Mucosa of descending colon (tissue), 3 donors: ENCODE measurements at places on chromosomes 7 and 10.

GRCh38 chr7:45456747-45457524 lies 117.2 kb upstream of the ADCY1 start:
- no peak for DNase-seq

GRCh38 chr10:24866604-24867583 lies 85.5 kb downstream of the PRTFDC1 start:
- DNase-seq = peak; percentile 56

DNA sequence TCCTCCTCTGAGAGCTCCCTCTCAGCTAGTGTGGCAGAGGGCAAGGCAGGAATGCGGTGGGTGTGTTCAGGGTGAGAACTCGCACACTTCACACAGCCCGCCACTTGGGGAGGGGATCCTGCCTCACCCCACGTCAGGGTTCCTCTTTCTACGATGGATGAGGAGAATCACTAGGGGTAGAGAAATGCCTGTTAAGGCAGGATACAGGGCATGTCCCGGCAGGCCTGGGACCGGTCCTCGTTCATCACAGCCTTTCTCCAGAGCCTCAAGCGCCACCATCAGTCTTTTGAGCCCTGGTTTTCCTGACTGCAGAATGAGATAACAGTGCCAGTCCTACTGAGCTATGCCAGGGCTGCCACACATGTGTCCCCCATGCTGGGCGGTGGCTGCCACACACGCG lies 546.7 kb upstream of the ADARB2 start:
- DNase-seq = no peak

DNA sequence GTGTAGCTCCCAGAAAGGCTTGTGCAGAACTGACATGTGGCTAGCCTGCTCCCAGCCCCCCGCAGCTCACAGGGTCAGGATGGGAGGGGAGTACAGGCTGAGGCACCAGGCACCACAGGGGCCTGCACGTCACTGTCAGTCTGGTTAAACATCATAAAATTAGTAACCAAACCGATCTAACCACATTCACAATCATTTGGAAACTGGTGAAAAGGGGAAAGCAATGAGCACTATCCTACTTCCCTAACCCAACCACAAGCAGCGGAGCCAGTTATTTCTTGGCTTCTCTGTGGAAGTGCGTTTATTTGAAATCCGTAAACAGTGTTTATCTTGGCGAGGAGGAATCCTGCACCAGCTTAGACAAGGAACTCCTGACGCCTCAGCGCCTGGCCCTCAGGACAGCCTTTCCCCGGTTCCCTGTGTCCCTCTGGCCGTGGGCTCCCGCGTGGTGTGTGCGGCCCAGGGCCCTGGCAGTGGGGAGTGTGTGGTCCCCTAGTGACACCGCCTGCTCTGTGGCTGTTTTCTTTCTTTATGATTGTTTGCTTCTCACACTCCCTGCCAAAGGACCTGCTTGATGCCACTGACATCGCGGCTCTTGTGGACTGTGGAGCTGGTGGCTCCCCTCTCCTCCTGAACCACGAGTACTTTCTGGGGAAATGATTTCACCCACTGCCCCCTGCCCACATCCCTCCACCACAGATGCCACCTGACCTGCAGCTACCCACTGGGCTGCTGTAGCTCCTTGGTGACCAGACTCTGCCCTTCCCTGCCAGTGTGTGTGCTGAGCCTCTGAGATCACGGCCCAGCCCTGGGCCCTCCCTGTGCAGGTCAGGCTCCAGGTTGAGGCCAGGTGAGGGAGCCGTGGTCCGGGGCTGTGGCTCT lies 38.0 kb downstream of the INPP5A start:
- peak; percentile 64 for DNase-seq

- DNase-seq = peak; percentile 80
Observed at GRCh38 chr10:33005322-33006301, 47.6 kb upstream of the ITGB1 start.

DNA sequence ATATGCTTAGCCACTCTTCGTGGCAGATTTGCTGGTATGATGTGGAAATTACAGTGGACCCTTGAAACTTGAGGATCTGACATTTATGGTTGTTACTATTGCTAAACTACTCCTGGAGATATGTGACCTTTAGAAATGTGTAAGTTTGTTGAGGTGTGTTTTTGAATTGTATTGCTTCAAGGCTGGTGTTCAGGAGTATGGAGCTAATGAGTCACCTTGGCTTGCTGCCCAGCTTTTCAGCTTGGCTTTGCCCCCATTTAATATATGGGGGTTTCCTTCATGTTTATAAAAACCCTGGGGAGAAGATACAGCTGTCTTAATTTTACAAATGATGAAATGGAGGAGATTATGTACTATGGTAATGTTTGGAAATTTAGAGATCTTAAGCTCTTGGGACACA lies 11.6 kb downstream of the HBP1 start:
- peak; percentile 50 for DNase-seq

DNA sequence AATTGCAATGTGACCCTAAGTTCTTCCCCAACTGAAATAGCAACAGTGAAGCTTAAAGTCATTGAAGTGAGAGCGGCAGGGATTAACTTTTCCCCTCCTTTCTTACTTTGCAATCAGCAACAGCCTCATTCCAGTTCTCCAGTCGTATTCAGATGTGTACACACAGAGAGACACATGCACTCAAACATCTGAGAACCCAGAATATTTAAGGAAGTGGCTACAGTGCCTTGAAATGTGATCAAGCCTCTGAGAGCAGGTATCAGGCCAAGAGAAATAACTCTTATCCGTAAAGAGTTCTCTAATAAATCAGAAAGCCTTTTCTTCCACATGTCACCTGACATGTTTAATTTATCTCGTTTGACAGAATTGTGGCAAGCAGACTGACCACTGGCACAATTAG lies 388.9 kb upstream of the NPVF start:
- no peak for DNase-seq

GRCh38 chr7:1087465-1087814 lies 473 bp upstream of the GPER1 start:
- DNase-seq = no peak

DNA sequence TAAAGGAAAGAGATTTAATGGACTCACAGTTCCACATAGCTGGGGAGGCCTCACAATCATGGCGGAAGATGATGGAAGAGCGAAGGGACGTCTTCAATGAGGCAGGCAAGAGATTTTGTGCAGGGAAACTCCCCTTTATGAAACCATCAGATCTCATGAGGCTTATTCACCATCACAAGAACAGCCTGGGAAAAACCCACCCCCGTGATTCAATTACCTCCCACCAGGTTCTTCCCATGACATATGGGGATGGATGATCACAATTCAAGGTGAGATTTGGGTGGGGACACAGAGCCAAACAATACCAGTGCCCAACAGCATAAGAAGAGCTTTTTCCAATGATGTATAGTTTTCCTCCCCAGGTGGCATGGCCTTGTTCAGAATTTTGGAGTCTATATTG lies 11.2 kb upstream of the C7orf33 start:
- no peak for DNase-seq

GRCh38 chr7:50145801-50146338 lies 52.8 kb upstream of the ZPBP start:
- no peak for DNase-seq

DNA sequence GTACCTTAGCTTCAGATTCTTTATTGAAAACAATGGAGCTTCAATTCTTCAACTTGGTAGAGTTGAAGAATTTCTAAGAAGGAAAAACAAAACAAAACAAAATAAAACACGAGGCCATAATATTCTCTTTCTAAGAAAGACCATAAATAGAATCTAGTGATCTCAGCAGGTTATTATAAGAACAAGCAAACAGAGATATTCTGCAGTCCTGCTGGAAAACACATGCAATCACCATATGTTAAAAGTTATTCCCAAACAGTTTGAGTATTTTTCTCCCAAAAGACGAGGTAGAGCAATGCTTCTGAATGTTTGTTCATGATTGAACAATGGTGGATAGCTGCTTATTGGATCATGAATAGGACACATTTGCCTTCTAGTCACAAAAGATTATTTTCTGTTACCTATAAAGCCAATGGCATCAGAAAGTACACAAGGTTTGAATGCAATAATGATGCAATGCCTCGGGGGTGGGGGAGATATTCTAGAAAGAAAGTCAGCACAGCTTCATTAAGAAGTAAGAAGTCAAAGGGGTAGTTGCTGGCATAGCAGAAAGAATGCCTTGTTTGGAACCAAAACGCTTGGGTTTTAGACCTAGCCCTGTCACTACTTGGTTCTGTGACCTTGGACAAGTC lies 59.3 kb downstream of the CREB3L2 start:
- DNase-seq = no peak

DNA sequence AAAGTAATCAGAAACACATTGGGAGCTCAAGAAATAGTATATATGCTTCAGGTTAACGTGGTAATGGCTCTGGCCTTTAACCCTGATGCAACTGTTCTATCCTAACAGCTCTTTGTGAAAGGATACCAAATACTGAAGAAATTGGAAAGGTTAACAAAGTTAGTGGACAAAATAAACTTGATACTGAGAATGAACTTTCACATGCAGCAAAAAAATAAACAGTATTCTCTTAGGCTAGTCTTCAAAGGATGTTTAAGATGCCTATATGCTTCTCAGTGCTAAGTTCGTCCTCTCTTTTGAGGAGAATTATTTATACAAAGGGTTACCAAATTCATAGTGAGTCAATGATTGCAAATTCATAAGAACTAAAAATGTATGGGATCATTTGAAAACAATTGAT lies 256.2 kb upstream of the FERD3L start:
- DNase-seq = no peak

DNA sequence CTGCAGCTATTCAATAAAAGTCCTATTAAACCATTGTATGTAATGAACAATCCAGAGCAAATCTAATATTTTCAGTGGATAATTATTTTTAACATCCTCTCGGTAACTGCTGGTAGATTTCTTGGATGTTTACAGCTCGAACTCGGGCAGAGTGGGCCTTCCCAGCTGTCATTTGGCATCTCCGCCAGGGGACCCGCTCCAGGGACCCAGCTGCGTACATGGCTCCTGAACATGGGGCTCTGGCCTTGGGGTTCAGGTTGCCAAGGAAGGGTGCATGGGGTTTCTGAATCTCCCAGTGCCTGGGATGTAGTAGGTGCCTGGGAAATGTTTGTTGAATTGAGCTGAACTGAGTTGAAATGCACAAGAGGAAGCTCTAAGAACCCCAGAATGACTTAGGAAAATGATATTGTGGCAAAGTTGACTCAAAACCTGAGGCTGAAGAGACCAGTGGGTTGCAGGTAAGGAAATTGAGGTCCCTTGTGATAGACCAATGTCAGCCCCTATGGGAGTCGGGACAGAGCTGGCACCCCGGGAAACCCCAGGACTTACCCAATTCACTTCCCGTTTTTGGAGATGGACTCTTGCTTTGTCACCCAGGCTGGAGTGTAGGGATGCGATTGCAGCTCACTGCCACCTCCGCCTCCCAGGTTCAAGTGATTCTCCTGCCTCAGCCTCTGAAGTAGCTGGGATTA lies 228.4 kb downstream of the CUX1 start:
- DNase-seq = no peak

DNA sequence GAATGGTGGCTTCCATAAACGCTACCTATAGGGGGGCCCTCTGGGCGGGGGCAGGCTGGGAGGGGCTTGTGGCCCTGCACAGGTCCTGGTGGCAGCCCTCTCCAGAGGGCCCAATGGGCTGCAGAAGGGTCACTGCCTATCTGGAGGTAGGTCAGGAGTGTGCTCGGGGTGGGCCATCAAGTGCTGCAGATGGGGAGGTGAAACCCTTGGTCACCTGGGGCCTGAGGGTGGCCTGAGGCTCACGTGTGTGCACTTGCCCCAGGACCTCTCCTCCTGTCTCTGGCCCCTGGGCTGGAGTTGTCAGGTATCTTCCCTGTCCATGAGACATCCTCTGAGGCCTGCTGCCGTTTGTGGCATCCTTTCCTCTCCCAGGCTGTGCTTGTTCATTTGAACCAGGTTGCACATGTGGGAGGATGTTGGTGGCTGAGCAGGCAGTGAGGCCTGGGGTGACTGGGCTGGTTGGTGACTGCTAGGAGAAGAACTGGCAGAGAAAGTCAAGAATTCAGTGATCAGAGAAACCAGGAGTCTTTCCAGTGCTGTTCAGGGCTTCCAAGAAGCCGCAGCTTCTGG lies 21.1 kb upstream of the SH2D4B start:
- DNase-seq = no peak

- DNase-seq = no peak
Observed at GRCh38 chr7:71659622-71660021, 527.7 kb downstream of the GALNT17 start.

DNA sequence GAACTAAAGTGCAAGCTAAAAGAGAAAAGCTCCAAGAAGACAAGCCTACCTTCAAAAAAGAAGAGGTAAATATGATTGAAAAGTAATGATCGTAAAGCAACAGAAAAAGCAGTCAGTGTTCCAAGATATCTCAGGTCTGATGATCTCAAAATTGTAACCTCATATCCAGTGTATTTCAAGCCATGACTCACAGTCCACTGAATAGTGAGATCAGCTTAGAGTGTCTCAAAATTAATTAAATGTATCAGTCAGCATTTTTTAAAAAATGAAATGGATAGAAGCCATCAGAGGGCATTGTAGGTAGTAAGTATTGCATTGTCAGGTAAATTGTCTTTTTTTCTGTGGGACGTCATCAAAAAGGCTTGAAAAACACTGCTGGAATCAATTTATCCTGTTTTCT lies 50.6 kb upstream of the AGBL3 start:
- no peak for DNase-seq

DNA sequence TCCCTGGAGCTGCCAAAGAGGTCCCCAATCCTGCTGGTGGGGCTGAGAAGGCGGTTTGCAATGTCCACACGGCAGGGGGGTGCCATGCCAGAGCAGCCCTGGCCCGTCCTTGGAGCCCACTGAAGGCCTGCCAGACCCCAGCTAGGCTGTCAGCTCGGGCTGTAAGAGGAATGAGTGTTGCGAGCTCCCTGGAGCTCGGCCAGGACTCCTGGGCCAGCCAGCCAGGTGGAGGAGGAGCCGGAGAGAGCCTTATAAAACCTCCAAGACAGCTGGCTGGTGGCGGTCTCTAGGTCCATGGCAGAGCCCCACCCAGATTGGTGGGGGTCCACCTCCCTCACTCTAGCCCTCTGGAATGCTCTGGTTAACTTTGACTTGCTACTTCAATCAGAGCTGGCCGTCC lies 55.1 kb upstream of the CALN1 start:
- DNase-seq = no peak

GRCh38 chr10:91632671-91633550 lies at the start of gene PPP1R3C:
PPP1R3C (minus strand) TSS chr10:91633071; CDS start chr10:91632969, 102 bp downstream.
- DNase-seq = peak; percentile 83

DNA sequence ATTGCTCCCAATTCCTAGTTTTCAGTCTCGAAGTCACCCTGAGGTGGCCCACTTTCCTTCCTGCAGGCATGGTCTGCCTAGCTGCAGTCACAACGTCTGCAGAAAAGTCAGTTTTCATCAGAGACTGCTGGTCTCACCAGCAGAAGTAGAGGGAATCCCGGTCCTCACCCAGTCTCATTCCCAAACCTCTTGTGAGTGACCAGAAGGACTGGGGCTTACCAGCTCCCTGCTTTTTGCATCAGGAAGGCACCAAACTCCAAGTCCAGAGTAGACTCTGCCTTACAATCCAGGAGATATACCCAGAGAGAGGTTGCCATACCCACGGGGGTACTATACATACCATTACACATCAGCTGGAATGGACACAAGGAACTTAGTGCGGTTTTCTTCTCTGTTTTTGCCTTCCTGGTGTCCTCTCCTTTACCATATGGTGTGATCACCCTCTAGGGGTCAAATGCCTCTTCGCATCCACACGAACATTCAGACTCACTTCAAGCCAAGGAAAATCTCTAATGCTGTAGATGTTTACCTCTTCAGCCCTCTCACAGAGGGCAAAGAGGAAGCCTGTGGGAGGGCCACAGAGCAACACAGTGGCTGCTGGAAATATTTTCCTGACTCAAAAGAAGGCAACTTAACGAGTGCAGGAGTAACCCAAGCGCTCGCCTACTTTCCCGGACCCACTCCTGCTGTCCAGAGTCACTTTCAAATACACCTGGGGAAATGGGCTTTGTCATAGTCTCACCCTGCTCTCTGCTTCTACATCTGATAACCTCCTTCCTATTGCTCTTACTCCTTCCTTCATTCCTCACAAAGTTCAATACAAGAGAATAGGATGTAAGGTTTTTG lies 220.9 kb downstream of the C7orf25 start:
- no peak for DNase-seq
